ENCODE measurements at places on chromosomes 5 and 9.
A peak's percentile ranks its signal among the peaks of the same experiment; 100 is the strongest.

DNA sequence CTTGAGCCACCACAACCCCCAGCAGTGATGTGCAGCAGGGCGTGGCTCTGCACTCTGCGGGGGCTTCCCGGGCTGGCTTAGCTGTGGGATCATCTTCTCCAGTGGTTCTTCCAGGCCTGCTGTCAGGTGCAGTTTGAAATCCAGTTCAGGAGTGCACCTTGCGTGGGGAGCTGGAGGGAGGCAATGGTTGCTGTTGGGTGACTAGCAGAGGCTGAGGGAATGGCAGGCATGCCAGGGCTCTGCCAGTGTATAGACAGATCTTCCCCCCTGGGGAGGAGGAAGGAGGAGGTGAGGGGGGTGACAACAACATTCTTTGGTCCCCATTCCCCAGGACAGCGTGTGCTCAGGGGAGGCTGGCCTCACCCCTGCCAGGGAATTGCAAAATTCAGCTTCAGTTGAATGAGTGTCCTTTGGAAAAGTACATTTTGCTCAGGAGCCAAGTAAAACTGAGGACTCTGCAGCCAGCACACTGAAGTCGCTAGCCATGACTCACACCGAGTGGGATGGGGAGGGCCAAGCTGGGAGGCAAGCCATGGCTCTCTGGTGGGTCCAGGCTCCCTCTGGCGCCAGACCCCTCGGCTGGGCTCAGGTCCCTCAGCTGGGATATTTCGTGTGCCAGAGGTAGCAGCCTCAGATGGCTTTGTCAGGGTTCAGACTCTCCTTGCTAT lies 35.0 kb downstream of the ERGIC1 start:
- no peak for DNase-seq

- no peak for DNase-seq
Measured at GRCh38 chr9:113219186-113219936, 1.7 kb downstream of the FKBP15 start.

- no peak for DNase-seq
Measured at GRCh38 chr5:160306696-160307095, 5.7 kb downstream of the CCNJL start.

DNA sequence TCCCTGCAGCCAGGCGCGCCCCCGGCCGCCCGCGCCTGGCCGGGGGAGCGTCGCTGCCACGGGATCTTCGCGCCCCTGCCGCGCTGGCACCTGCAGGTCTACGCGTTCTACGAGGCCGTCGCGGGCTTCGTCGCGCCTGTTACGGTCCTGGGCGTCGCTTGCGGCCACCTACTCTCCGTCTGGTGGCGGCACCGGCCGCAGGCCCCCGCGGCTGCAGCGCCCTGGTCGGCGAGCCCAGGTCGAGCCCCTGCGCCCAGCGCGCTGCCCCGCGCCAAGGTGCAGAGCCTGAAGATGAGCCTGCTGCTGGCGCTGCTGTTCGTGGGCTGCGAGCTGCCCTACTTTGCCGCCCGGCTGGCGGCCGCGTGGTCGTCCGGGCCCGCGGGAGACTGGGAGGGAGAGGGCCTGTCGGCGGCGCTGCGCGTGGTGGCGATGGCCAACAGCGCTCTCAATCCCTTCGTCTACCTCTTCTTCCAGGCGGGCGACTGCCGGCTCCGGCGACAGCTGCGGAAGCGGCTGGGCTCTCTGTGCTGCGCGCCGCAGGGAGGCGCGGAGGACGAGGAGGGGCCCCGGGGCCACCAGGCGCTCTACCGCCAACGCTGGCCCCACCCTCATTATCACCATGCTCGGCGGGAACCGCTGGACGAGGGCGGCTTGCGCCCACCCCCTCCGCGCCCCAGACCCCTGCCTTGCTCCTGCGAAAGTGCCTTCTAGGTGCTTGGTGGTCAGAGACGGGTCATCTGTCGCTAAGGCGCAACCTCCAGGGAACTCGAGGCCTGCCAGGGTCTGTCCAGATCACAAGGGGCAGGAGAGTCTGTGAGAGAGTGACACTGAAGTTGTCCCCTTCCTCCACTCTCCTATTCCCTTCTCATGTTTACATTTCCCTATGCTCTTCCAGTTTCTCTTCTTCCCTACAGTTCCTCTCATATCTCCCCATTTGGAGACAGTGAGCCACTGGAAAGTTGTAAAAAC lies 1.3 kb downstream of the GPR150 start:
- peak; percentile 74 for DNase-seq

GRCh38 chr5:18394443-18394804 lies 760.2 kb downstream of the TAF11L14 start:
- no peak for DNase-seq

DNA sequence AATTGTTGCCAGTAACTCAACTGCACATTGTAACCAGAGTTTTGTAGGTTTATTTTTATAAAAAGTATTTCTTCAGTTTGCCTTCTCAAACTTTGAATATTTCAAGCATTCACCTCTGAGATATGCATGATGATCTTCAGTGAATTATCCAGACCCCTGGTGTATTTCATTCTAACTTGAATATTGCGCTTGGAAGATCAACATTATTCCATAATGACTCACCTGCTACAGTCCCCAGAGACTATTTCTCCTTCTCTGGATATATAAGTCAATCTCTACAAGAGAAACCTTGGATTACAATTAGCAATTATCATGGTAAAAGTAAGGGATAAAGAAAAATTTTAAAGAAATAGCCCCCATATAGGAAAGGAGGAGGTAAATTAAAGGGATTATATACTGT lies 1041.0 kb downstream of the TLE1 start:
- DNase-seq = no peak

DNA sequence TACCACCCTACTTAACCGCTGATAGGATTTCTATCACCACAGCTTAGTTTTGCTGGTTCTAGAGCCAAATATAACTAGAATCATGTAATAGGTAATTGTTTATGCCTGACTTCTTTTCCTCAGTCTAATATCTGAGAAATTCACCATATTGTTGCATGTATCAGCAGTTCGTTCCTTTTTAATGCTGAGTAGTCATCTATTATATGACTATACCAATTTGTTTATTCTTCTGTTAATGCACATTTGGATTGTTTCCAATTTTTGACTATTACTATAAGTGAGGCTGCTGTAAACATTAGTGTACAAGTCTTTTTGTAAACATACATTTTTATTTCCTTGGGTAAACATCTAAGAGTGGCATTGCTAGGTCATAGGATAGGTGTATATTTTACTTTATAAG lies 25.9 kb downstream of the CSNK1G3 start:
- DNase-seq = no peak

GRCh38 chr9:97956331-97956730 lies 18.4 kb upstream of the HEMGN start:
- no peak for DNase-seq

GRCh38 chr5:51104556-51104955 lies 278.7 kb upstream of the ISL1 start:
- DNase-seq = no peak

DNA sequence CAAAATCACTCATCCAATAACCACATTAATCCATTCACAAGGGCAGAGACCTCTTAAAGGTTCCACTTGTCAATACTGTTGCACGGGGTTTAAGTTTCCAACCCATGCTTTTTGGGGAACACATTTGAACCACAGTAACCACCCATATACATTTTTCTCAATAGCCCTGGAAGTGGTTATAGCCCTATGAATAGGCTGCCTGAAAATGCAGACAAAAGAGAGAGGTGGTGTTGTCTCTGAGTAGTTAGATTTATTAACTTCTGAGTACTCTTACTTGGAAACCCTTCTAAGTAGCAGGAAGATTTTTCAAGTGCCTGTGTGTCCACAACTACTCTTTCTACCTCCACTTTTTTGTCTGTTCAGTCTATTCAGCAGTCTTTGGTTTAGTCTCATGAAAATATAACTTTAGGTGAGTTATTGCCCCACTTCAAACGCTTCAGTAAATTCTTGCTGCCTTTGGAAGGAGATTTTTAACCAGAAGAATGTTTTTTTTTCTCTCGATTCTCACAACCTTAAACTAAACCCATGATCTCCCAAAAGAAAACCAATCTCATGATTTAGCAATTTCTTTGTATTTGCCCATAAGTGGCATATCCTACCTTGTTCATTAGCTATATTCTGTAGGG lies 42.6 kb downstream of the ARHGEF28 start:
- DNase-seq = no peak

DNA sequence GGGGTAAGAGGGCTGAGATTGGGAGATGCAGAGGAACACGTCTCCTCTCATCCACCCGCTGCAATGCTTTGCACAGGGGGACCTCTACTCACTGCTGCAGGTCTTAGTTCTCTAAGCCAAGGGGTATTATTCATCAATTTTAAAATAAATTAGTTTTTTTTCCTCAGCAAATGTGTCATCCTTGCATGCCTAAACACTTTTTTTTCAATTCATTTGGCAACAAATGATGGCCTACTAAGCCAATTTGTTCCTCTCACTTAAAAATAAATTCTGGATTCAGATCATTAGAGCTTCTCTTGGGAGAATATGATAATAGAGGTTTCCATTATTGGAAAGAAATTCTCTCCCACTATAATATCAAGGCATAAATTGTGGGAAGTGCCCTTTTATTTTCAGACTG lies 338.3 kb downstream of the IRX1 start:
- DNase-seq = no peak

DNA sequence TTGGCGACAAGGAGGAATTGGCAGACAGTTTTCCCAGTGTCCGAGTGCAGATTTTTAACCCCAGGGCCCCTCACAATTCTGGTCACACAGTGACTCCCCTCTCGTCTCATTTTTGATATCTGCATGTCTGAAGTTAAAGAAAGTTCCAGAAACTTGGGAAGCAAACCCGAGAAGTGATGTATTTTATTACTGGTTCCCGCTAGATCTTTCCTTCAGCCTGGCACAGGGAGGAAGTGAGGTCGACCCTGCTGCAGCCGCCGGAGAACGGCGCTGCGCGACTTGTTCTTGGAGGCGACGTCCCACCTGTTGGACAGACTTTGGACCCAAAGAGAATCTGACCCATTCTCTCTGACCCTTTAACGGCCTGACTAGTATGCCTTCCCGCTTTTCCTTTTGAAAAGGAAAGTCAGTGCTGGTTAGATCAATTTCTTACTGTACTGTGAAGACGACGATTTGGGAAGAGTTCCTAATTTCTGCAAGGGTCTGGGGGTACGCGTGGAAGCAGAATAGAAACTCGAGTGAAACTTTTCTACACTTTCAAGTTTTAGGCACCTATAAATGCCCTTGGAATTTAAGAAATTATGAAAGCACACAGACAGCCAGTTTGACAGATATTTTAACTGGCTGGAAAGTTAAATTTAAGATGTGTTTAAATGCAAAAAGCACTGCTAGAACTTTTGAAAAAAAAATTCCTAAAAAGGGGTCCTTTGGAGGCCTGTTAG lies 744 bp downstream of the OTULIN start:
- peak; percentile 62 for DNase-seq

DNA sequence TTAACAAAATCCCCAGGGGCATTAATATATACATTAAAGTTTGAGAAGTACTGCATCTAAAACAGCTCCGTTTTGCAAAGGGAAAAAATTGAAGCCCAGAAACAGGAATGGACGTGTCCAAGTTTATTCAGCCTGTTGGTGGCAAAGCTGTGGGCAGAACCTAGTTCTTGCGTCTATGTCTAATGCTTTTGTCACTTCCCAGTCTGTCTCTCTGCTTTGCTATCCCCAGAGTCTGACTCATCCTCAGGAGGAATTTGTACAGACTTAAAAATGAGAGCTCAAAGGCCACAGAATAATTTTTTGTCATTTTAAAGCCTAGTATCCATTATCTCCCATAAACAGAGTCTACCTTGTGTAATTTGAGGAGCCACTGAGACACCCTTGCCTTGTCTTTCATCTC lies 330.9 kb upstream of the GRIA1 start:
- no peak for DNase-seq

GRCh38 chr5:180343831-180344695 lies 9.1 kb downstream of the GFPT2 start:
- no peak for DNase-seq

GRCh38 chr5:141534492-141535213 lies 45.8 kb downstream of the PCDHGC5 start:
- no peak for DNase-seq

DNA sequence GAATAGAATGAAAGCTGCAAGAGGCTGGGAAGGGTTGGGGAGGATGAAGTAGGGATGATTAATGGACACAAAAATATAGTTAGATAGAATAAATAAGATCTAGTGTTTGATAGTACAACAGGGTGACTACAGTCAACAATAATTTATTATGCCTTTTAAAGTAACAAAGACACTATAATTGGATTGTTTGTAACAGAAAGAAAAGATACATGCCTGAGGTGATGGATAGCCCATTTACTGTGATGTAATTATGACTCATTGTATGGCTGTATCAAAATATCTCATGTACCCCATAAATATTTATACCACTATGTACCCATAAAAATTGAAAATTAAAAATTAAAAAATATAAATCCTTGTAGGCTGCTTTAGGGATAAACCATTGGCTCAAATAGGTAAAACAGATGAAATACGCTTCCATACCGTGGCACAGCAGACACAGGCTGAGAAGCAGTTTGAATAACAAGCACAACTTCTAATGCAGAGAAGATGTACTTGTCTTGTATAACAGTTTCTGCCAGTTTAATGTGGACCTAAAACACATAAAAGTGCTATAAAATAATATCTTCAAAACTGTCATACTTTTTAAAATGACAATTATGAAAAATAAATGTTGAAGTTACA lies 34.9 kb downstream of the APBA1 start:
- DNase-seq = no peak

DNA sequence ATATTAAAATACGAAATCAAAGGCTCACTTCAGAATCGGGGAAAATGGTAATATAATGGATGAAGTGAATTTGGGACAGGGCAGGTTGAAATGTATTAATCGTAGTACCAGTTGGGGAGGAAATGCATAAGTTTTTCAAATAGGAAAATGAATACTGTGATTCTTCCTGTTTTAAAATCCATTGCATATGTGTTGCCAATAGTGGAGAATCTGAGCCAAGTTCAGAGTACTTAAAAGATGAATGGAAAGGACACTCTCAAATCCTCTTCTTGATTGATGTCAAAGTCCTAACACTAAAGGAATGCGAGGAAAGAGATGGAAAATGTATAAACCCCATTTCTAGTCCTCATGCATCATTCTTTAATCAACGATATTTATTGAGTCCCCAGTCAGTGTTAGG lies 160.9 kb upstream of the CCNG1 start:
- DNase-seq = no peak

DNA sequence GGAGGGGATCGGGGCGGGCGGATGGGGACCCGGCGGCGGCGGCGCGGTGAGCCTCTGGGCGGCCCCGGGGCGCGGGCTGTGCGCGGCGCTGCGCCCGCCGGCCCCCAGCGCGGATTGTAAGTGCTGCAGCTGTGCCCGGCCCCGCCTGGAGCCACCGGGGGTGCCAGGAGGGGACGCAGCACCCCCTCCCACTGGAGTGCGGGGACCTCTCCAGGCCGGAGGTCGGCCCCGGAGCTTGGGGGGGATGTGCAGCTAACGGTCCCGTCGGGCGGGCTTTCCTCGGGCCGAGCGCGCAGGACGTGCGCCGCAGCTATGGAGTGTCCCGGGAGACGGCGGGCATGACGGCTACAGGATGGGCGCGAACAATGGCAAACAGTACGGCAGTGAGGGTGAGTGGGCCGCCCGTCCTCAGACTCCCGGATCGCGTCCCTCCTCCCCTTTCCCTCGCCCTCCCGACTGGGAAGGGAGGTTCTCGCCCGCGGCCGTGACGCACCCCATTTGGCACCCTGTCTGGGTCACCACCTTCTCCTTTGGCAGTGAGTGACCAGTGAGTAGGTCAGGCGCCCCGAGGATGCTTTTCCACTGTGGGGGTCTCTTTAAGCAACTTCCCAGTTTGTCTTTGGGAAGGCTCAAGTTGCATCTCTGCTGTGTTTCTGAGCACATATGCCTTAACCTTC lies 483 bp downstream of the FBXL7 start:
- peak; percentile 74 for DNase-seq

All from ecto neural progenitor cell (in vitro differentiated cells).